ENCODE measurements at places on chromosomes 4 and X. TPM values are rescaled to one million over a fixed set of nuclear protein-coding genes. Genes with fewer than 3 reads are reported as not detected.

GATA1 gene
- total RNA-seq = not detected

KDR gene
- not detected for total RNA-seq

GUCY1A1 gene
- total RNA-seq = not detected

RCHY1 gene
- total RNA-seq = 16.0 TPM

FUNDC2 gene
- total RNA-seq = 103 TPM

AFAP1 gene
- 22.4 TPM for total RNA-seq

CETN2 gene
- total RNA-seq = 79.2 TPM

PAGE2B gene
- total RNA-seq = not detected

SLITRK4 gene
- not detected for total RNA-seq

LDB2 gene
- total RNA-seq = not detected

SLC4A4 gene
- total RNA-seq = 2.8 TPM

LIMCH1 gene
- total RNA-seq = 32.2 TPM

All from A549 treated with RU486 at 1 μM for 4 hours (cell line).